ENCODE measurements at places on chromosomes 7 and 10.

DNA sequence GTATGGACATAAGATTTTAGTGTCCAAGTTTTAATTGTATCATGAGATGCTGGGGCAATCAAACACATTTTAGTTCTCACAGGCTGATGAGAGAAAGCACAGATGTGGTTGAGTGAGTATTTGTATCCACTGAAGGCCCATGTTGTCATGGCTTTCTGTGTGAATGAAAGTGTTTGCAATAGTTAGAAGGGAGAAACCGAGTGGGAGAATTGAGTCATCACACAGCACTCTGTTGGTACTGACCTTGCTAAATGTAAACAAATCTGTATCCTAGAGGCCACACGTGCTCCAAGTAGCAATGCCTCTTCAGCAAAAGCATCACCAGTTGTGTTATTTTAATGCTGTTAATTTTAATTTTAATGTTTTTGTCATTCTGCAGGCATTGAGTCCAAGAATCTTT is 121.2 kb downstream of the EMX2 start:
- no peak for DNase-seq

DNA sequence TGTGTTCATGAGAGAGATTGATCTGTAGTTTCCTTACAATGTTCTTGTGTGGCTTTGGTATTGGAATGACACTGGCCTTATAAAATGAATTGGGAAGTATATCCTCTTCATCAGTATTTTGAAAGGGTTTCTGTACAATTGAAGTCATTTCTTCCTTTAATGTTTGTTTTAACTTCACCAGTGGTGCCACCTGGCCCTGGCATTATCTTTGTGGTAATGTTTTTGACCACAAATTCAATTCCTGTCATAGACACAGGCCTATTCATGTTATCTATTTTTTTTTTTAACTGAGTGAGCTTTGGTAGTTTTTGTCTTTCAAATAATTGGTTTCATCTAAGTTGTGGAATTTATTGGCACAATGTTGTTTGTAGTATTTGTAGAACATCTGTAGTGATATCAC is 127.7 kb downstream of the CDK14 start:
- DNase-seq: no peak

DNA sequence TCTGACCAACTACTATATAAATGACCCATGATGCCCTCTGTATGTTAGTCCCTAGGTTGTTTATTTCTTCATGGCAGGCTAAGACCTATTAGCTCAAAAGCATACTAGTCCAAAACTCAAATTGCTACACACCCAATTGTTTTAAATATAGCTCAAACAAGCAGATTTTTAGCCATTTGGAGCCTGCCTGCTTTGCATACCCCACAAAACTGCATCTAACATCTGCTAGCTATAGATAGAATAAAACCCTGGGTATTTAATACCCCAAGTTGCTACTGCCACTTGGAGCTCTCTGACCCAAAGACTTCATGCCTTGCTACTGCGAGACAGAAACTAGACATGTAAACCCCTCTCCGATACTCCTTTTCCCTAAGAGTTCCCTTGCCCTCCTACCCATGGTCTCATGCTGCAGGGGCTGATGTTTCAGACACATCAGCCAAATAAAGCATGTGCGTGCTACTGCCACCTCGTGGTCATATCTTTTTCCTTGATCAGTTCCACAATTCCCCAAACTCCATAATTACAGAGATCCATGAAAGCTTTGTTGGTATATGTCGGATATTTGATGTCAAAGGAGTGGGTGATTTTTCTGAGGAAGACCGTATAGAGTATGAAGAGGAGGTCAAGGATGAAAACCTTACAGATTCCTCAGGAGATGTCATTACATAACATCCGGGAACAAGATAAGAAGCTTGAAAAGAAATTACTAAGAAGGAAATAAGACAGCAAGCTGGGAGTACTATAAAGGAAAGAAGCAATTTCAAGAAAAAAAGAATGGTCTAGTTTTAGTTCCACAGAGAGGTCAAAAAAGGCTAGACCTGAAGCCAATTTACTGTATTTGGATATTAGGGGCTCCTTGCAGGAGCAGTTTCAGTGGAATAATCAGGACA is 386.6 kb downstream of the SH2D4B start:
- DNase-seq: peak; percentile 58

- DNase-seq: no peak
Measured at GRCh38 chr7:128267595-128267924, 26.5 kb downstream of the LEP start.

- DNase-seq: peak; percentile 51
Measured at GRCh38 chr10:21318540-21319167, 206.8 kb downstream of the SKIDA1 start.

DNA sequence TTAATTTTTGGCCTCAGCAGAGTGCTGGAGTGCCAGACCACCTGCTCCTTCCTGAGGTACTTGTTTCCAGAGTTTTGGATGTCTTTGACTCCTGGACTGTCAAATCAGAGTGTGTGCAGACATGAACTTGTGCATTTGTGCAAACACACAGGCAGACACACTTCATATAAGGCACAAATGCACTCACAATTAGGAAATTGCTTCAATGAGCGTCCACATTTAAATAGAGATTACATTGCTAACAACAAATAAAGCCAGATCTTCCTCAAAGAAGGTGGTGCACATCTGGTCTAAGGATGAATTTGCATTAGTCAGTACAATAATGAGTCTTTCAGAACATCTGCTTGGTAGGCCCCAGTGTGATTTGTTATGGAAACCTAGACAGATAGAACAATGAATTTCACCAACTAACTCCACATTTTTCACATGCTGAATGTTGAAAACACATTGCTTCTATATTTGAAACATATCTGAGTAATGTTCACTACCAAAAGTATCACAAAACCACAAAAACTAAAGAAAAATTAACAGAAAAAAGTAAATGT is 266.7 kb upstream of the INHBA start:
- no peak for DNase-seq

DNA sequence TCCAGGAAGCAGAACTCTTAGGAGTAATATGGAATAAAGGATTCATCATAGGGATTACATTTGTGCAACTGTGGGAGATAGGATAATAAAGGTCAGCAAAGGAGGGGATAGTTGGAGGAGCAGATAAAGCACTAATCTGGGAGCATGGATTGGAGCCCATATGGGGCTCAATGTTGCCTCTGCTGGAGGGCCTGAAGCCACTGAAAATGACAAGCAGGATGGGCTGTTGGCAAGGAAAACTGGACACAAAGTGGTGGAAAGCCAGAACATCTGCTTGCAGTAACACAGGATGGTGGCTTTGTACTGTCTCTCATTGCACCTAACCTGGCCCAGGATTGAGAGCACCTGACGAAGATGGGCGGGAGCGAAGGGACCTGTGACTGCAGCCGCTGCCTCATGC is 15.0 kb upstream of the COMMD3 start:
- no peak for DNase-seq

GRCh38 chr10:69571618-69572158 is 1.5 kb downstream of the NEUROG3 start:
- no peak for DNase-seq

DNA sequence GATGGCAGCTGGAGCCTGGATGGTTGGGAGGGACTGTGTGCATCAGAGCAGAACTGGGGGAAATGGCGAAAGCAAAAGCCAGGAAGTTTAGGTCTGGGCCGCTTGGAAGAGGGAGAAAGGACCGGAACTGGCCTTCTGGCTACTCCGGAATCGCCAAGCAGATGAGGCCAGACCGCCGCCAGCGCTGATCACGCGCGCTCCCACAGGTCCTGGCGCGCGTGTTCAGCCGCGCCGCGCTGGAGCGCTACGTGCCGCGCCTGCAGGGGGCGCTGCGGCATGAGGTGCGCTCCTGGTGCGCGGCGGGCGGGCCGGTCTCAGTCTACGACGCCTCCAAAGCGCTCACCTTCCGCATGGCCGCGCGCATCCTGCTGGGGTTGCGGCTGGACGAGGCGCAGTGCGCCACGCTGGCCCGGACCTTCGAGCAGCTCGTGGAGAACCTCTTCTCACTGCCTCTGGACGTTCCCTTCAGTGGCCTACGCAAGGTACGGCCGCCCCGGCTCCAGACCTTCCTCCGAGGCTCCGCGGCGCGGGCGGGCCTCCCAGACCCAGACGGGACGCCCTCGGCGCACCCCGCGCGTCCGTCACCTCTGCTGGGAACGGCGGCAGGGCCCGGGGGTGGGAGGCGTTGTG is 2.0 kb downstream of the CYP26C1 start:
- no peak for DNase-seq

- no peak for DNase-seq
Measured at GRCh38 chr10:62268027-62268398, 631 bp downstream of the RTKN2 start.

DNA sequence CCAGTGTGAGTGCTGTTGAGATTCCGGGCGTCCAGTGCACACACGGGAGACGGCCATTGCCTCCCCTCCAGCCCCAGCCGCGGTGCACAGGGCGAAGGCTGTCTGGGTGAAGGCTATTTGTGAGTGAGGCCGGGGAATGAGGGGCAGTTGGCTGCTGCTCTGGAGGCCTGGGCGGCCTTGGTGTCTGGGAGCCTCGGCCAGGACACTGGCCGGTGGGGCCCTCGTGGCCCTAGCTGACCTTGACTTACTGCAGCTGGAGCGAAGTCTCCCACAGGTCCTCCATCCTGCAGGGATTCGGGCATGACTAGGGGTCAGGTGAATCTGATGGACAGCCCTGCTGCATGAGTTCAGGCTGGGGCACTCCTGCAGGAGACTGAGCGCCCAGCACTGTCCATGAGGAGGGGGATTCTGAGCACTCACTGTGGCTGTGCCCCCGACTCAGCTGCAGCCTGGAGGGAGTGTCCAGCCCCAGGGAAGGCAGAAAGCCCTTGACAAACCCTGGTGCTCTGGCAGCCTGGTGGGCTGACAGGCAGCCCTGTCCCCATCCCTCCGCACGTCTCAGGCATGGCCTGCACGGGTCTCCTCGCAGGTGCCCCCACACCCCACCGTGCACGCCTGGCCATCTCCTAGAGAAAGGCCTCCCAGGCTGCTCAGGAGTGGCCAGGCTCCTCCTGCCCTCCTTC is 52.7 kb upstream of the FAM20C start:
- no peak for DNase-seq

DNA sequence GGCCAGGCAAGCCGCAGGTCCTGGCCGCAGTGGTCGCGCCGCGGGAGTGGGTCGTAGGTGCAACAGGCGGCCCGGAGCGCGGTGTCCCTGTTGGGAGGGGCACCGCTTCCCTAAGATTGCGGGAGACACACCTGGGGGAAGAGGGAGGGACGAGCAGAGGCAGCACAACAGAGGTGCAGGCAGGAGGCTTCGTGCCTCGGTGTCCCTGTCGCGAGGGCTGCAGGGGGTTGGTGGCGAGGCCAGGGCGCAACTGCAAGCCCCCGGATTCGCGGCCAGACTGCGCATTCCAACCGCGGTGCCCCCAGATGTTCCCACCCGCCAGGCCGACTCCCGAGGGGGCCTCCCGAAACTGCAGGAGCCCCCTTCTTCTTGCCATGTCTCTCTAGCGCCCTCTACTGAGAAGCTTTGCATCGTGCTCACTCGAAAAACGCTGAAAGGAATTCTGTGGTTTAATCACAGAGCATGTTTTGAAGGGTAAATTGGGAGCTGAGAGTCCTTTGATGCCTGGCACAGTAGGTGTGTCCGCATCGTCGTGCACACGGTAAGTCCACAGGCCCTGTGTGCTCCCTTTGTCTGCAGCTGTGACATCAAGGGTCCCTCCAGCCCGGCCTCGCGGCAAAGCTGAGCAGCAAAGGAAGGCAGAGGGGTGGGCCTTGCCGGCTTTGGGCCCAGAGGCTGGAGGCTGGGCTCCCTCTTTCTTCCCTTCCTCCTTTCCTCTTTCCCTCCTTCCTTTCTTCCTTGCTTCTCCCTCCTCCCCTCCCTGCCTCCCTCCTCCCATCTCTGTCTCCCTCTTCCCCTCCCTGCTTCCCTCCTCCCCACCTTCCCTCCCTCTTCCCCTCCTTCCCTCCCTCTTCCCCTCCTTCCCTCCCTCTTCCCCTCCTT is 6.2 kb upstream of the MBL2 start:
- DNase-seq: peak; percentile 28

- DNase-seq: peak; percentile 38
Measured at GRCh38 chr7:19713676-19714075, 4.8 kb upstream of the POLR1F start.

DNA sequence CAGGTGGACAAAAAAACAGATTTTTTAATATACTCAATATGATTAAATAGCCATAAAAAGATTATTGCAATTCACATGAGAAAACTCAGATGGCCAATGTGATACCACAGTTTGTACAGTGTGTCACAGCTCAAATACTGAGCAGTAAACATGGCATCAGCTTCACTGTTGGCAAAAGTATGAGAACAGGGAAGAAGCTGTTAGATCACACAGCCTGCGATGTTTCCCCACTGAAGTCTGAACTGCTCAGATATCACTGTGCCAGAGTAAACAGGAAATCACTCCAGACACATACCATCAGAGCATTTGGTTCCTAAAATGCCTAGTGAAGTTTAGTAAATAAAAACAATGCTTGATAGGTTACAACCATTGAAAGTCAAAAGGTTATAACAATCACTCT is 347.8 kb downstream of the ETV1 start:
- DNase-seq: no peak

GRCh38 chr7:24026351-24026750 is 257.6 kb upstream of the NPY start:
- DNase-seq: no peak

- DNase-seq: no peak
Measured at GRCh38 chr10:33772370-33773252, 438.1 kb upstream of the NRP1 start.

GRCh38 chr7:120052884-120053382 is 220.0 kb upstream of the KCND2 start:
- DNase-seq: no peak

DNA sequence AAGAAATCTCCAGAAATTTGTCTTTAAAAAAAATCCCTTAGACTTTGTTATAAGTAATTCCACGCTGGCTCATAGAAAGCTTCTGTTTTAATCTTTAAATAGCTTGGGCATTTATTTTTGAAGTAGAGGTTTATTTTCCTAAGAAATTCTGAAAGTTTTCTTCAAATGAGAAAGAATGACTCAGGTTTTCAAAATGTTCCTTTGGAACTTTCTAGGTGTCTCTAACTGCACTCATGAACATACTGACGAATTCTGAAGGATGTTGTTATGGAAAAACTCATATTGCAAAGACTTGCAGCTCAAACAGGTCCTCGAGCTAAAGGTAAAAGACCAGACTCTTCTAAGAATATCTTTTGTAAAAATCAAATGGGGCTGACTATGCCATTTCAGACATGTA is 10.7 kb downstream of the DGKI start:
- no peak for DNase-seq

DNA sequence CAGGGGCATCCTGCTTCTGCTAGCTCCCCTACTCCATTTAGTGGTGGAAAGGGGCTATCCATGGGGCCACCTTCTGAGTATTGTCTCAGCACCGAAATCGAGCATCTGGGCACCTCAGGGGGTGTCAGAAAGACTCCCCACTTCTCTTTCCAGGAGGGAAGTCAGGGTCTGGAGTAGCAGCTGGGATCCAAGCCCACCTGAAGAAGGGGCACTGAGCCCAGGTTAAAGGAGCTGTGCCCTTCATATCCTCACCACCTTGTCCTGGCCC is 2.6 kb downstream of the FLNC start:
- DNase-seq: no peak

- DNase-seq: peak; percentile 29
Measured at GRCh38 chr10:58796242-58796641, 283.6 kb downstream of the BICC1 start.

- DNase-seq: peak; percentile 82
Measured at GRCh38 chr7:123624527-123625183, 23.0 kb downstream of the ASB15 start.

All from BE2C (cell line).